ENCODE measurements at places on chromosomes 6 and 20. TPM values are rescaled to one million over a fixed set of nuclear protein-coding genes. Genes with fewer than 3 reads are reported as not detected.

The DLK2 gene
- not detected for total RNA-seq

The TPBG gene
- total RNA-seq, result 54.1 TPM

The OSBPL2 gene
- total RNA-seq, result 30.3 TPM

The MROH8 gene
- total RNA-seq, result 0.13 TPM

The TNXB gene
- 0.38 TPM for total RNA-seq

The C20orf202 gene
- total RNA-seq, result not detected

The SYS1 gene
- 55.2 TPM for total RNA-seq

The HLA-A gene
- 832 TPM for total RNA-seq

The SAPCD1 gene
- 2.2 TPM for total RNA-seq

The UST gene
- 5.2 TPM for total RNA-seq

The CYP21A2 gene
- not detected for total RNA-seq

The PPP1R3G gene
- 2.1 TPM for total RNA-seq

The TMEM200A gene
- 17.1 TPM for total RNA-seq

The FAM162B gene
- 0.25 TPM for total RNA-seq

The HCRTR2 gene
- total RNA-seq, result not detected

The HTR1E gene
- not detected for total RNA-seq

The MOXD1 gene
- total RNA-seq, result 22.6 TPM

The BPIFB1 gene
- total RNA-seq, result not detected

The VGLL2 gene
- not detected for total RNA-seq

The PHACTR2 gene
- 19.6 TPM for total RNA-seq

The PHACTR1 gene
- total RNA-seq, result 1.8 TPM

The RAB44 gene
- total RNA-seq, result 0.07 TPM

The AKAP12 gene
- 526 TPM for total RNA-seq

The OGFR gene
- 61.3 TPM for total RNA-seq

The BRD2 gene
- total RNA-seq, result 191 TPM

The DDO gene
- 0.29 TPM for total RNA-seq

The KCNS1 gene
- total RNA-seq, result 4.3 TPM

The PXDC1 gene
- 92.4 TPM for total RNA-seq

The GSTA2 gene
- not detected for total RNA-seq

The C20orf204 gene
- 0.21 TPM for total RNA-seq

The HLA-DPB1 gene
- total RNA-seq, result 5.5 TPM

The CLDN20 gene
- total RNA-seq, result not detected

The TPD52L1 gene
- total RNA-seq, result 63.3 TPM

The TGM3 gene
- total RNA-seq, result not detected

The ZBTB46 gene
- total RNA-seq, result 7.2 TPM

The NKX2-2 gene
- not detected for total RNA-seq
